ENCODE measurements at places on chromosomes 6 and 20. TPM values are rescaled to one million over a fixed set of nuclear protein-coding genes. Genes with fewer than 3 reads are reported as not detected.

APOM gene
- 4.4 TPM for polyA plus RNA-seq

OPRM1 gene
- 1.5 TPM for polyA plus RNA-seq

CDSN gene
- not detected for polyA plus RNA-seq

LPA gene
- not detected for polyA plus RNA-seq

All from neural cell (in vitro differentiated cells).